ENCODE measurements at places on chromosomes 3 and 15. TPM values are rescaled to one million over a fixed set of nuclear protein-coding genes. Genes with fewer than 3 reads are reported as not detected.
A peak's percentile ranks its signal among the peaks of the same experiment; 100 is the strongest.

PLS1 gene
- 10.7 TPM for polyA plus RNA-seq

SCN5A gene
- 0.06 TPM for polyA plus RNA-seq

RBPMS2 gene
- polyA plus RNA-seq: 24.2 TPM

MST1R gene
- 0.30 TPM for polyA plus RNA-seq

LRRC49 gene
- 13.2 TPM for polyA plus RNA-seq

GPR176 gene
- polyA plus RNA-seq: 2.9 TPM

ADGRG7 gene
- not detected for polyA plus RNA-seq

ADAMTS9 gene
- polyA plus RNA-seq: 25.0 TPM

TMEM266 gene
- polyA plus RNA-seq: 3.1 TPM

SOX2 gene
- polyA plus RNA-seq: not detected

STRIT1 gene
- 1.8 TPM for polyA plus RNA-seq

GP5 gene
- polyA plus RNA-seq: not detected

GRCh38 chr15:68032672-68033071 lies 21.4 kb upstream of the PIAS1 start:
- DNase-seq: no peak

DNA sequence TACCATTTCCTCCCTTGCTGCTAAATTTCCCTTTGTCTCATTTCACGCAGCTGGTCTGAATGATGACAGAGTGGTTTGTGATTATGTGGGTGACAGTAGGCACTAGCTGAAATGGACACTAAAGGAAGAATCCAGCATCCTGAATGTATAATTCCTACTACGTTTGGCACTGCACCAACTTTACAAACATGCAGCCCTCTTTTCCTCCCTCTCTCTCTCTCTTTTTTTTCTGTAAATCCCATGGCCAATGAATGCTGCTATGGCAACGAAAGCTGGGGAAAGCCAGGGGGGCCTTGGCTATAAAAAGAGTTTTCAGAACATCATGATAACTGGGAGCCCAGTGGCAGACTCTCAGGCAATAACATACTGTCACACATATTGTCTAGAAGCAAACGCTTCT lies 367.2 kb upstream of the AGTR1 start:
- peak; percentile 28 for DNase-seq

DNA sequence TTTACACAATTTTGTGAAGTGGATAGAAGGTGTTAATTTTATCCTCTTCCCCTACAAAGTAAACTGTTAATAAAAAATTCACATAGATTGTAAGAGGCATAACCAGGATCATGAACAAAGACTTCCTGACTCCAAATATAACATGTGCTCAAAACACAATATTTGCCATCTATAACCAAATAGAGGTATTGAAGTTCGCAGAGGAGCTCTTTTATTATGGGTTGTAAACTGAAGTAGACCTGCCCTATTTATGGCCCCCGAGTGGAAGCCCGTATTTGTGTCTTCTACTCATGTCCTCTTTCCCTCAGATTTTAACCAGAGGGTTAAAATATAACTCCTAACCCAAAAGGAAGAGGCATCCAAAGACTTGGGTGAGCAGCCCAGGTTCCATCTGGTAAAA lies 285.6 kb upstream of the COL8A1 start:
- no peak for DNase-seq

- DNase-seq: no peak
Observed at GRCh38 chr3:144112036-144112435, 140.4 kb downstream of the DIPK2A start.

DNA sequence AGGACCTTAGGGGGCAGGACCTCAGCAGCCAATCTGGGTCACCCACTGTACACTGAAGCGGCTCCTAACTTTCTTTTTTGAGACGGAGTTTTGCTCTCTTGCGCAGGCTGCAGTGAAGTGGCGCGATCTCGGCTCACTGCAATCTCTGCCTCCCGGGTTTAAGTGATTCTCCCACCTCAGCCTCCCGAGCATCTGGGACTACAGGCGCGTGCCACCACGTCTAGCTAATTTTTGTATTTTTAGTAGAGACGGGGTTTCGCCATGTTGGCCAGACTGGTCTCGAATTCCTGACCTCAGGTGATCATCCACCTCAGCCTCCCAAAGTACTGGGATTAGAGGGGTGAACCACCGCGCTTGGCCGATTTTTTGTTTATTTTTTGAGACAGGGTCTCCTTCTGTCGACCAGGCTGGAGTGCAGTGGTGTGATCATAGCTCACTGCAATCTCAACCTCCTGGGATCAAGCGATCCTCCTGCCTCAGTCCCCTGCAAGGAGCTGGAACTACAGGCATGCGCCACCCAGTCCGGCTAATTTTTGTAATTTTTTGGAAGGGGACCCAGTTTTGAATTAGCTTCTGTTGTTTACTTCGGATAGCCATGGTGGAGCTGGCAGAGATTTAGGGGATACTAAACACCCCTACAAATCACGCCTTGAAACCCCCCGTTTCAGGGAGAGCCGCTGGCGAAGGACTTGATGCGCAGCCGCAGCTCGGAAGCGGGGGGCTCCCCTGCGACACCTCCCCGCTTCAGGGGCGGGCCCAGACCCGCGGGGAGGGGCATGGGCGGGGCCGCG lies 1.5 kb upstream of the CLK3 start:
- DNase-seq: no peak

DNA sequence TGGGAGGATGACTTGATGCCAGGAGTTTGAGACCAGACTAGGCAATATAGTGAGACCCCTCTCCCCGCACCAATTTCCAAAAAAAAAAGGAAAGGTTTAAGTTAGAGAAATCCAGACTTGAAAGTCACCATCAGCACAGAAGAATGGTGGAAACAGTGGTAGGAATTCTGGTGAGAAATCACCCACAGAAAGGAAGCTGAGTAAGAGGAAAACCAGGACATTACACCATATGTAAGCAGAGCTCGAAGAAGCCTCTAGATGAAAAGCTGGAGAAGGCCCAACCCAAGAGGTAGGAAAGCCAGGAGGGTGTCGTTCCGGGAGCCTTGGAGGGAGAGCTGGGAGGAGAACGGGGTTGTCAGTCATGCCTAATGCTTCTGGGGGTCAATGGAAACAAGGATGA lies 40.5 kb downstream of the RASGRP1 start:
- DNase-seq: no peak

GRCh38 chr3:185786956-185787877 lies 37.6 kb downstream of the IGF2BP2 start:
- DNase-seq: no peak

GRCh38 chr3:70973558-70973957 lies 610.0 kb downstream of the FOXP1 start:
- DNase-seq: no peak

DNA sequence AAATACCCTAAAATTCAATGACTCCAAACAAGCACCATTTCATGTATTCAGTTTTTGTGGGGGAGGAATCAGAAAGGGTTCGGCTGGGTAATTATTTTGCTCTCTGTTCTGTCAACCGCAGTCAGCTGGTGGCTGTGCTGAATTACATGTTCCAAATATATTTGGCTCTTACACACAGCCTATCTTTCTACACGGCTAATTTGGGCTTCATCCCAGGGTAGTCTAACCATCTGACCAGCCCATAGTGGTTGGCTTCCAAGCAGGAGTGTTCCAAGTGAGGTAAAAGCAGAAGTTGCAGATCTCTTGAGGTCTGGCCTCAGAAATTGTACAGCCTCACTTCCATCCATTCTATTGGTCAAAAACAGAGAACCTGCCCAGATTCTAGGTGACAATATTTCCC lies 760.8 kb upstream of the SEMA6D start:
- no peak for DNase-seq

GRCh38 chr3:60217156-60217911 lies 1033.9 kb downstream of the FHIT start:
- no peak for DNase-seq

DNA sequence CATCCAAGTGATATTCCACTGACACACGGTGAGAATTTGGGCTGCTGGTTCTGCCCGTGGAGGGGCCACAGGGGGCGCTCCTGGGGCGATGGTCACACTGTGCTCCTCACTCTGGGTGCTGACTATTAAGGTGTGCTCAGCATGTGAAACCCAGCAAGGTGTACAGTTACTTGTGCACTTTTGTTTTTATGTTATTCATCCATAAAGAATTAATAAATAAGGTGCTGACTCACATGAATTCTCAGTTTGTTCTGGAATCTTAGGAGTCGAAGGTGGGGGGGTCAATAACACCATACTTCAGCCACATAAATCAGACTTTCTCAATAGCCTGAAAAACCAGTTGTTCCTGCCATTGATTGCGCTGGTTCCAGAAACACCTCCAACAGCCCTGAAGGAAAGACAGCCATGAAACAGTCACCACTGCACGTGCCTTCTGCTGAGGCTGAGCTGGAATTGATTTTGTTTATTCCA lies 53.5 kb upstream of the SPATA12 start:
- no peak for DNase-seq

GRCh38 chr3:182597621-182598041 lies 195.7 kb upstream of the ATP11B start:
- DNase-seq: peak; percentile 53

GRCh38 chr3:106160396-106160795 lies 291.6 kb upstream of the CBLB start:
- no peak for DNase-seq

- DNase-seq: no peak
Observed at GRCh38 chr3:16252243-16252978, 12.3 kb downstream of the DPH3 start.

GRCh38 chr3:37693511-37694283 lies 168.0 kb upstream of the CTDSPL start:
- DNase-seq: peak; percentile 39

- DNase-seq: no peak
Observed at GRCh38 chr15:59801649-59802048, 112.5 kb upstream of the BNIP2 start.

- DNase-seq: peak; percentile 63
Observed at GRCh38 chr15:59997070-59997701, 6.9 kb upstream of the FOXB1 start.

DNA sequence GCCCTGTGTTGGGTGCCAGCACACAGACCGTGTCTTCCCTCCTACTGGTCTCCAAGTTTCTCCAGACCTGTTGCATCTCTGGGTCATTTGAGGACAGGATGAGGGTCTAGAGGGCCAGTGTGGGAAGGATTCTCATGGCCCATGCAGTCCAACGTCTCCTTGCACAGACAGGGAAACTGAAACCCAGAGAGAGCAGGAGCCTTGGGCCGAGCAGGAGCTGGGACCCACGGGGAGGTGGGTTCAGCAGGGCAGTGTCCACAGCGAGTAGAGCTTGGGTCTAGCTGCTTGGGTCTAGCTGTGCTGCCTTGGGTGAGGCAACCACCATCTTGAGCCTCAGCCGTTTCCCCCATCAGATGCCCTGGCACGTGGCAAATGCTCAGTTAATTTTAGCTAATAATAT lies 32.3 kb downstream of the HDAC11 start:
- no peak for DNase-seq

DNA sequence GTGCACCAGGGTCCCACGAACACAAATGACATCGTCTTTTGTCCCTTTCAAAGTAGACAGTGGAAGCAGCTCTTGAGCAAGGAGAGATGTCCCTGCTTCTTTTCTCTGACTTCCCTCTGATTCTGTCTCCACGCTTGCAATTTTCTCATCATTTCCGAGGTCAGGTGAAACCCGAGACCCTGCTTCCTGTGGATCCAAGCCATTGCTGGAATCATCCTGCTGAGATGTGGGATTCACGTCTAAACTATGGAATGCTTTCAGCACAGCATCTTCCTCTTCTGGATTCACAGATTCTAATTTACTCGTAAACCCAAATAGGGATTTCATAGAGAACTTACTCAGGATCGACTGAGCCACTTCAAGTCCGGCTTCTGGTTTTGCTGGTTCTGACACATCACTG lies 127.1 kb downstream of the FMN1 start:
- peak; percentile 54 for DNase-seq

DNA sequence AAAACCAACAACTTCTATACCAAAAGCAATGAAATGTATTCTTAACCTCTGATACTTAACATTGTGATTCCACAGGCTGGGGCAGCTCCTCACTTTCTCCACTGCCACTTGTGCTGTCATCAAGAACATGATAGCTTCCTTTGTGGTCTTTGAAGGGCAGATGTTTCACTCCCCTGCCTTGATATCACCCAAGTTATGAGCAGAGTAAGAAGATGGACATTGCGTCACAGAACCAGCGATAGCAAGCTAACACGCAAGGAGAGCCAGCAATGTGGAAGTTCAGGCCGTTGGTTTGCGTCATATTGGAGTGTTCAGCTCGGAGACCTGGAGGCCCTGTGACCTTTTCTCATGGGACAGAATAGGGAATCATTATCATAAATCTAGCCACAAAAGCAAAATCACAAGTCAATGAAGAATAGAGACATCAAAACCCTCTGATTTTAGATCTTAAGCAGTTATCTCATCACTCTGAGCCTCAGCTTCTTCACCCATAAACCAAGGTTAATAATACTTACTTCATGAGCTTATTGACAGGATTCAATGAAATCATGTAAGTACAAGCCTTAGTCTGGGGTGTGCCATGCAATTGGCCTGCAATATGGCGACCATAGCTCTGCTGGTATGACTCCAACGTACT lies 183.8 kb upstream of the THBS1 start:
- no peak for DNase-seq

GRCh38 chr3:74739242-74739641 lies 124.8 kb upstream of the CNTN3 start:
- no peak for DNase-seq

- peak; percentile 50 for DNase-seq
Observed at GRCh38 chr15:73985101-73985873, 6.8 kb downstream of the STOML1 start.

DNA sequence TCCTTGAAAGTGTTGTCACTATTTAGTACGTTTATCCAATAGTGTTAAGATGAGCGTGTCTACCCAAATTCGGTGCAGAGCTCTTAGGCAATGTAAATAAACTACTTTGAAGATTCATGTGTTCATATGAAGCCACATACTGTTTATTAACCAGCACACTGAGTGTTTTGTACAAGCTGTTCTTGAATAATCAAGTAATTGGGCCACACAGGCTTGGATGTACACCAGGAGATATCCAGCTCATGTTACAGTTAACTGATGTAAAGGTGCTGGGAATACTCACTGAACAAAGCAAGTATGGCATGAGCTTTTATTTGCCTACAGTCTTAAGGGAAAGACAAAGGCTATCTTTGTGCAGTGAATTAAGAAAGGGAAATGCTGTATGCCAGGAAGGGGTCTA lies 632 bp upstream of the DHX36 start:
- DNase-seq: no peak

- DNase-seq: no peak
Observed at GRCh38 chr3:59936472-59936871, 886.6 kb upstream of the CFAP20DC start.

- DNase-seq: no peak
Observed at GRCh38 chr3:45682786-45683185, 6.4 kb upstream of the SACM1L start.

- peak; percentile 62 for DNase-seq
Observed at GRCh38 chr3:43855674-43856299, 165.0 kb downstream of the ABHD5 start.

DNA sequence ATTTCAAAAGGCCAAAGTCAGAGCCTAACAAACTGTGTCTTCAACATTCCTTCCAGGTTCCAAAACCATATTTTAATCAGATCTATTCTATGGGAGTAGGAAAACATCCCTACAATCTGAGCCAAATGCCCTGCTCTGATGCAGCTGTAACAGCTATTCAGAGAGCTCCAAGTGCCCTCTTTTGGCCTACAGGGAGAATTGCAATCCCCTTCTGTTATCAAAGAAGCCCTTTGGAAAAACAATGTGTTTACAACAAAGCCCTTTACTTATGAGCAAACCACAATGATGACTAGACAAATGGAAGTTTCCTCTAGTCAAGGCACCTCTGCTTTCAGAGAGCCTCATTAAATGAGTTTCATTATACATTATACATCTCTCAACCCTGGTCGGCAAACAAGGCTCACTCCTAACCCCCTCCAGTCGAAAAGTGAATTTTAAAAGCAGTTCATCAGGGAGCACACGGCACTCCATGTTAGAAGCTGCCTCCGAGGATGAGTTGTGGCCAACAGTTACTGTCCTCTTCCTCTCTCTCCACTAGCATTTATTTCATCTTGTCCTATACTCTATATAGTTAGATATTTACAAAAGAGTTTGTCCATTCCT lies 42.6 kb upstream of the TMCO5A start:
- DNase-seq: no peak
